AG09319 (cell line): ENCODE measurements at places on chromosomes 2 and 18.

- no peak for DNase-seq
Observed at GRCh38 chr18:3998698-3999333, 456.3 kb downstream of the DLGAP1 start.

DNA sequence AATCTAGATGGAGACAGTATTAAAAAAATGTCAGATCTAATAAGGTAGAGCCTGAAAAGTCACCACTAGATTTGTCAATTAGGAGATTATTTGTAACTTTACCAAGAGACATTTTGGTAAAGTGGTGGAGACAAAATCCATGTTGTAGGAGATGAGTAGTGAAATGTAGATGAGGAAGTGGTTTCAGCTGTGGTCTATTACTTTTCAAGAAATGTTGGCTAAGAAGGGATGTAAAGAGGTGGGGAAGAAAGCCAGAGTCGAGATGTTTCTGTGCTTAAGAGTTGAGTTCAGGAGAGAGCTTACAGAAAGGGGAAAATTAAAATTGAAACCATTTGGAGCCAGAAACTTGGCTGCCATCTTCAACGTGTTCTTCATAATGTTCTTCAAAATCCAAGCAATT, 22.2 kb downstream of the ACVR2A start:
- no peak for DNase-seq

- DNase-seq: no peak
Observed at GRCh38 chr2:100136310-100136709, 6.1 kb downstream of the AFF3 start.

DNA sequence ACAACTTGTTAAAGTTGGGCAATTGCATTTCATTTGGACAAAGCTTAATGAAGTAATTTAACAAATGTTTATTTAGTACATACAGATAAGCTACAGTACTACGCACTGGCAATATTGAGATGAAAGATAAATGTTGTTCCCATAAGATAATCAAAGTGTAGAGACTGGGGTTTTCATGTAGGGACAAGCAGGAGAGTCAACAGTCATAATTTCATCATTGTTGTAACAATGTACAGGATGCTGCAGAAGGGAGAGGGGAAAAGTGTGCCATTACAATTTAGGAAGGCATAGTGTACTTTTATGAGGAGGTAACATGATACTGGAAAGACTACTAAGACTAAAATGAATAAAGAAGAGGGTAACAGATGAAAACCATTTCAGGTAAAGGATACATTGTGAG, 441.6 kb downstream of the ERBB4 start:
- DNase-seq: no peak

DNA sequence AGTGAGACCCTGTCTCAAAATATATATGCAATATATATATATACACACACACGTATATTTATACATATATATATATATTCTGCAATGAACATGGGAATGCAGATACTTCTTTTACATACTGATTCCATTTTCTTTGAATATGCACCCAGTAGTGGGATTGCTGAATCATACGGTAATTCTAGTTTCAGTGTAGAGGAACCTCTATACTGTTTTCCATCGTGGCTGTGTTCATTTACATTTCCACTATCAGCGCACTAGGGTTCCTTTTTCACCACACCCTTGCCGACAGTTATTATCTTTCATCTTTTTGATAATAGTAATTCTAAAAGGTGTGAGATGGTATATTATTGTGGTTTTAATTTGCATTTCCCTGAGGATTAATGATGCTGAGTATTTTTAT, 52.3 kb upstream of the SLC39A10 start:
- no peak for DNase-seq

DNA sequence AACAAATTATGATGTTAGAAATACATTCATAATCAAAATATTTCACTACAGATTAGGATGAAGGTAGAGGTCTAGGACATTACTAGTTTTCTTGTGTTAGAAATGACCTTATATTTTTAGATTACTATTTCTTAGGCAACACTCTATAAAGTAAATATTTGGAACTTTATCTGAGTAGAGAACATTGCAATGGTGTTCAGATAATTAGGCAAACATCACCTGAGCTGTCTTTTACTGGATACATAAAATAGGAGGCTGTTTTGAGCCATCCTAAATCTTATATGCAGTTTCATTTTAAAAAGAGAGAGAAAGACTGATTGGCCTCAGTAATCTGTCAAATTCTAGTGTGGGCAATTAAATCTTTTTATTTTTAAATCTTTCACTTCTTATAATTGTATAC, 304.6 kb downstream of the ARHGAP15 start:
- no peak for DNase-seq

DNA sequence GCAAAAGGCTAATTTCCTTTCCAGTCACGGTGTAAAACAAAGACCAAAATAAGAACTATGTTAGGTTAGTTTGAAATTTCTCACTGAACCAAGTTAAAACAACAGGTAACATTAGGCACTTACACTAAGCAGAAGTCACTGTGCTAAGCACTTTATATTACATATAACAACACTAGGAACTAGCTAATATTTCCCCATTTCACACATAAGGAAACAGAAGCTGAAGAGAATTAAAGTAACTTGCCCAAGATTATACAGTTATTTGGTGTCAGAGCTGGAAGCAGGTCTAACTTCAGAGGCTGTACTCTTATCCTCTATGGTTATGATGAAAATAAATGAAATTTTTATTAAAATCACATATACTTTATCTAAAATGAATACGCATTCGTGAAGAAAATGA, 5.9 kb downstream of the ITSN2 start:
- DNase-seq: no peak

- DNase-seq: no peak
Observed at GRCh38 chr2:47429795-47430194, 26.8 kb downstream of the MSH2 start.

GRCh38 chr18:38545071-38545470, 979.5 kb upstream of the CELF4 start:
- no peak for DNase-seq

DNA sequence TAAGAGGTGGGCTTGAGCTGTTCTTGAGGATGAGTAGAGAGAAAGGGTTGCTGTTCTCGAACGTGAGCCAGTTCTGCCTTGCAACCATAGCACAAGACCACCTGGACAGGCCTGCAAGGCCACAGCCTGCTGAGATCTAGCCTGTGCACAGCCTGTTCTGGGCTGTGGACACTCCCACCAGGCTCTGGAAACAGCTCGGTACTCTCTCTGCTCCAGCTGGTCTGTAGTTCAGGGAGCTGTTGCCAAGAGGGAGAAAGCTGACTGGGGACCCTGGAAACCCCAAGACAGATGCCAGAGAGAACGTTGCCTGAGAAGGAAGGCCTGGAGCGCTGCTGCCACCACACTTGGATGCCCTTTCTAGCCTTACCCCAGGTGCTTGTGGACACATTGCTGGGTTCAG, 69.8 kb downstream of the CTIF start:
- DNase-seq: no peak

DNA sequence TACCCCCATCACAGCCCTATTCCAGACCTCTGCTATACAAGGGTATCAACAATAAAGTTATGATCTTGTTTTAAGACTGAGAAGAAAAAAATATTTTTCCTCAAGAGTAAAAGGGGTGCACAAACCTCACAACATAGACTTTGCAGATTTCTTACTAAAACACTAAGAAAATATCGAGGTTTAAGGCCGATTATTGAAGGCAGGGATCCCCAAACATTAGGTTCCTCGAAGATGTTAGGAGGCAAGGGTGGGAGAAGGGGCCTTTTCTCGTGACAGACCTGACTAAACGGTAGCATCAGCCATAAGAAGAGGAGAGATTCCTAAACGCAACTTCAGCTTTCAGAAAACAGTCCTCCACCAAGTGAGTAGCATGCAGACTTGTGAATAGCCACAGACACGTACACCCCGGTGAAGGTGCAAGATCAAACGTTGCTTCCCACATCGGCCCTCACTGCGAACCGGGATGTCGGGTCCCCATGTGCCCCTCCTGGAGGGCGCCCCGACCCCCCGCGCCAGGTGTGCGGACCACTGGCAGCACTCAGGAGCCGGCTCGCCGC, 678 bp downstream of the PIAS2 start:
- DNase-seq: no peak

DNA sequence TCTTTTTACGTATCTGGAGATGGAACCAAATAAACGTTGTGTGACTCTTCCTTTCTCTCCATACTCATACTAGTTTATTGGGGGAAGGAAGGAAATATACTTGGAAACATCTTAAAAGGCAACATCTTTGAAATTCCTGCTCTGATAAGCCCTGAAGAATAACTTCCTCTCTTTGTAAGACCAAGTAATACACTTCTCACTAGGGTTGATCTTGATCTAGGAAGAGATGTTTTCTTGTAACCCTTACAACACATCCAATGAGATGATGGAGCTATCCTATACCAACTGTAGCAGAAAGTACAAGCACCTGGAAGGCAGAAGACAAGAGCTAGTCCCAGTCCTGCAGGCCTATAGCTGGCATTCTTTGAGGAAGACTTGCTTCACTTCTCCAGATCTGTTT, 2.0 kb downstream of the ANKRD44 start:
- no peak for DNase-seq

- no peak for DNase-seq
Observed at GRCh38 chr2:241105641-241106040, 3.6 kb upstream of the MTERF4 start.

GRCh38 chr2:168060986-168061750, 186.2 kb downstream of the STK39 start:
- DNase-seq: peak; percentile 5

DNA sequence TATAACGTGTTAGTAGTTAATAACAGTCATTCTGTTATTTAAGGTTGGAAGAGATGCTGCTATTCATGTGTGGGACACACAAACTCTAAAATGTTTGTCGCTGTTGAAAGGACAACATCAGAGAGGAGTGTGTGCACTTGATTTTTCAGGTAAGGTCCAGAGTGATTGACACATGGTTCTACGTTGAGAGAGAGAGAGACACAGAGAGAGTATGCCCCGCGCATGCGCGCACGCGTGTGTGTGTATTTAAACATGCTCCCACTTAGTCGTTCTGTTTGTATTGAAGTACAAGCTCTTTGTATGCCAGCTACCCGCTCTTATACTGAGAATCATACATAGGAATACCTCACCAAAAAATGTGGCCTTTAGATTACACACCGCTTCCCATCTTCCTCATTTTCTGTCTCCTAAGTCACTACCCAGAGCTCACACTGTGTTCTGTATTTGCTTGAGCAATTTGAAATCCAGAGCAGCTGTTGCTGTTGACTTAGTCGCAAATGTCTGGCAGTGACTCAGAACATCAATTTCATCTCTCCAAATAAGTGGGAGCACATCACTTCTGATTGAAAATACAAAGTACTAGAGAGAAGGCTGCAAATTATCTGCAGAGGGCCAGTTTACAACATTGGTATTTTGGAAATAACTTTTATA, 148.1 kb downstream of the EML6 start:
- no peak for DNase-seq

DNA sequence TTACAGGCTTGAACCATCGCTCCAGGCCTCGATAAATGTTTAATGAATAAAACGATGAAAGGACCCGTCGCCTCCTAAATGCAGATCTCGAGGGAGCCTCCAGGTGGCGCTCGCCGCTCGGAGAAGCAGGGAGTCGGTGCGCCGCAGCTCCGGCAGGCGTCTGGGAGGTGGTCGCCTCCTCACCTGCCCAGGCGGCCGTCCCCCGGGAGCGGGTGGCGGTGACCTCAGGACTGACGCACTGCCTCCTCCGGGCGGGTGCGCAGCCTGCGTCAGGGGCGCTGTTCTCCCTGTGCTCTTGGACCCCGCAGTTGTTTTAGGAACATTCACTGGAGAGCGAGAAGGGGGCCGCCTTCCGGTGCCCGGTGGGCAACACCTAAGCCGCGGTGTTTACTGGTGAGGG, 38.6 kb upstream of the POLE4 start:
- DNase-seq: no peak

DNA sequence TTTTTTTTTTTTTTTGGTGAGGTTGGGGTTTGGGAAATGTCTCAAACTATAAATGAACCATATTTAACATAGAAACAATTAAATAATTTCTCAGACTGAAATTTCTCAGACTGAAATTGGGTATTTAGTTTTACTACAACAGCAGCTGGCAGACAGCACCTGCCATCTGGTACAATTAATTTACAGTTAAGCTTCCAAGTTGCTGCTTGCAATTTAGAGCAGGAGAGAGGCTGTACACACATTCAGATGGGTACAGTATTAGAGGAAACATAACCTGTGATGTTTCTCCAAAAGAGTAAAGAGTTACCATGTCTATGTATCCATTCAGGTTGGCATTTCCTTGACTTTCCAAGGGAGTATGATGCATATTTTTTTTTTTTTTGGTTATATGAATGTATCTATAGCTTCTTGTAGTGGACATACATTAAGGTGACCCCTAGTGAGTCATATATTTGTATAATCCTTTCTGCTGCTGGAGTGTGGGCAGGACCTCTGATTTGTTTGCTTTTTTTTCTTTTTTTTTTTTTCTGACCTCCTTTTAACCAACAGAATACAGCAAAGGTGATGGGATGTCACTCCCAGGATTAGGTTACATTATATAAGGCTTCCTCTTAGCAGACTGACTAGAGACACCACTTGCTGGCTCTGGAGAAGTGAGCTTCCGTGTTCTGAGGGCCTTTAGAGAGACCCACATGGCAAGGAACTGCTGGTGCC, 201.7 kb downstream of the PTH2R start:
- DNase-seq: no peak

DNA sequence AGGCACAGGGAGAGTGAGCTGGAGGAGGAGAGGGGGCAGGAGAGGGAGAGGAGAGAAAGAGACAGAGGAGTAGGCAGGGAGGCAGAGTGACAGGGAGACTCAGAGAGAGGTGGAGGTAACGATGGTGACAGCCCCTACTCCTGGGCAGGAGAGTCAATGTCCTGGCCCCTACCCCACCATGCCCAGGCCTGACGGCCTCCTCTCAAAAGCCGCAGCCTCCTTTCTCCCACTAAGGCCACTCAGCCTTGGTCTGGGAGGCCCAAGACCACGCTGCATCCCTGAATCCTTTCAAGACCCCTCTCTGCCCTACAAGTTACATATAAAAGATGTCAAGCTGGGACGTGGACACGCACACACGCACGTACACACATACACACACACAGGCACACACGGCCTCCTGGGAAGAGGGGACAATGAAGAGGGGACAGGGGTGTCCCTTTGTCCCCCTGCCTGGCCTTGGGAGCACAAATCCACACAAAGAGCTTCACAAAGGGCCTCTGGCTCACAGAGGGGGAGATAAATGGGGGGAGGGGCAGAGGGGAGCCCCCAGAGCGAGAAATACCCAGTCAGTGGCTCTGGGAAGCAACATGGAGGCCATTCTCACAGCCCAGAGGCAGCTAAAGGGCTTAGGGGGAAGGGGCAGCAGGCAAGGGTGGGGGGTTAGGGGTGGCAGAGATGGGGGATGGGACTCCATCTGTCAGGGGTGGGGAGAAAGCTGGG, 19.5 kb upstream of the TNS1 start:
- no peak for DNase-seq

GRCh38 chr2:209113026-209113425, 310.8 kb upstream of the MAP2 start:
- DNase-seq: no peak

- no peak for DNase-seq
Observed at GRCh38 chr2:215828528-215829184, 184.7 kb downstream of the MREG start.

DNA sequence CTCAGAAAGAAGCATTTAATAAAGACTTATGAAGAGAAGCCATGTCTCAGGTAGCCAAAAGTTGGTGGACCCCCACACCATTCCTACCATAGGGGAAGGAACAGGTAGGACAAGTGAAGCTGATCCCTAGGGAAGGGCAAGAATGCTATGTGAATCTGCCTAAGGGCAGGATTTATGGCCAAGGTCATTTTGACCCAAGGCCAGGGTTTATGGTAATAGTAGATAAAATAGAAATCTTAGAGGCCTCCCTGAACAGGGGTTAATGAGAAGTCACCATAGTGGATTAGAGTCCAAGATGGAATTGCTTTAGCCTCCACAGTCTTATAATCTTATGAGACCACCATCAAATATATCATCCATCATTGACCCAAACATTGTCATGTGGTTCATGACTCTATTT, 26.0 kb upstream of the UBE2F start:
- DNase-seq: no peak
